ENCODE measurements at places on chromosomes 7 and 10. TPM values are rescaled to one million over a fixed set of nuclear protein-coding genes. Genes with fewer than 3 reads are reported as not detected.
A peak's percentile ranks its signal among the peaks of the same experiment; 100 is the strongest.

GPR15LG gene
- not detected for total RNA-seq

TMEM184A gene
- total RNA-seq = 2.3 TPM

DKK1 gene
- total RNA-seq = 31.2 TPM

DNA sequence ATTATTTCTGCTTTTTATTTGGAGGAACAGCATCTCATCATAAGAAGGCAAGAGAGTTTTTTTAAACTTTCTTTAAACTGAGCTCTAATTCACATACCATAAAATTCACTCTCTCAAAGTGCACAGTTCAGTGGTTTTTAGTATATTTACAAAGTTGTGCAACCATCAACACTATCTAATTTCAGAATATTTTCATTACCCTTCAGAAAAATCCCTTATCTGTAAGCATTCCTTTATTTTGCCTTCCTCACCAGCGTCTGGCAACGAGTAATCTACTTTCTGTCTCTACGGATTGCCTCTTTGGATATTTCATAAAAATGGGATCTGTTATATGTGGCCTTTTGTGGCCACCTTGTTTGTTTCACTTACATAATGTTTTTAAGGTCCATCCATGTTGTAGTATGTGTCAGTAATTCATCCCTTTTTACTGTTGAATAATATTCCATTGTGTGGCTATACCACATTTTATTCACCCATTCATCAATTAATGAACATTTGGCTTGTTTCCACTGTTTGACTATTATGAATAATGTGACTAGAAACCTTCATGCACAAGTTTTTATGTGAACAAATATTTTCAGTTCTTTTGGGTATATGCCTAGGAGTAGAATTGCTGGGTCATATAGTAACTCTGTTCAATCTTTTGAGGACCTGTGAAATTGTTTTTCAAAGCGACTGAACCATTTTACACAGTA, 181.5 kb downstream of the TRIL start:
- DNase-seq = no peak

DNA sequence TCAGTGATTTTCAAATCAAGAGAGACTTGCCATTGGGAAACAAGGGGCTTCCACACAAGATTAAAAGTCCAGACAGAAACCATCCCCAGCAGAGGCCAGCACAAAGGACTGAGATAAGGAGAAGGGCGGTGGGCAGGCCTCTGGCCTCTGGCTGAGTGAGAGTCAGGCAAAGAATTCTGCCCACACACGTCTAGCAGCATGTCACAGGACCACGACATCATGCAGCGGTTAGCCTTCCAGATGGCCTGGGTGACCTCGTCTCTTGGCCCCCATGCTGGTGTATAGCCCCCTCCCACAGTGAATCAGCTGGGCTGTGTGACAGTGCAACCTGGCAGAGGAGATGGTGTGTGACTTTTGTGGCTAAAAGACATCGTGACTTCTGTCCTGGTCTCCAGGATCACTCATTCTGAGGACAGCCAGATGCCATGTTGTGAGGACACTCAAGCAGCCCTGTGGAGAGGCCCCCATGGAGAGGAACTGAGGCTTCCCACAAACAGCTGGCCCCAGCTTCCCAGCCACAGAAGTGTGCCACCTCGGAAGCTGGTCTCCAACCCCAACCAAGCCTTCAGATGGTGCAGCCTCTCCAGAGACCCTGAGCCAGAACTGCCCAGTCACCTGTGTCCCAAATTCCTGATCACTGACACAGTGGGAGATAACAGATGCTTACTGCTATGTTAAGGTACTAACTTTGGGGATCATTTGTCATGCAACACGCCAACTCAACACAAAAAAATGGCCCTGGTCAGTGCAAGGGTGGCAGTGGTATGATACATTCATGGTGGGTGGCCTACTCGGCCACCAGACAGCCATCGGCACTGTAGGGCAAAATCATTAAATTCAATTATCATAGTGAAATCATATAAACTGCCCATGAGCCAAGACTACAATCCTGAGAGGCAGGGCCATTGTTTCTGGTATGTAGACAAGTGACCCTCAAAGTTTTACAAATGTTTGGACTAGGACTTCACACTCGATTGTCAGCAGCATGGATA, 73.2 kb downstream of the TNS3 start:
- peak; percentile 62 for DNase-seq

GRCh38 chr10:20105931-20106330, 289.7 kb downstream of the PLXDC2 start:
- DNase-seq = peak; percentile 53

DNA sequence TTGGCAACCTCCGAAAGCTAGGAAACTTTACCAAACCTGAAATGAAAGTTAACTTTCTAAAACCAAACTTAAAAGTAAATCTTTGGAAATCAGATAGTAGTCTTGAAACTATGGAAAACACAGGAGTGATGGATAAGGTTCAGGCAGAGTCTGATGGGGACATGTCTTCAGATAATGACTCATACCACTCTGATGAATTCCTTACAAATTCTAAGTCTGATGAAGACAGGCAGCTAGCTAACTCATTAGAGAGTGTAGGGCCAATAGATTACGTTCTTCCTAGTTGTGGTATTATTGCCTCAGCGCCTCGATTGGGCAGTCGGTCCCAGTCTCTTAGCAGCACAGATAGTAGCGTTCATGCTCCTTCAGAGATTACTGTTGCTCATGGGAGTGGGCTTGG, 45.9 kb downstream of the MCMBP start:
- DNase-seq = no peak
